ENCODE measurements at places on chromosomes 1 and 21. TPM values are rescaled to one million over a fixed set of nuclear protein-coding genes. Genes with fewer than 3 reads are reported as not detected.

Gene SLC30A2
- total RNA-seq = 0.40 TPM

Gene PALMD
- 0.37 TPM for total RNA-seq

Gene MXRA8
- total RNA-seq = 0.44 TPM

Gene KIF17
- total RNA-seq = 2.7 TPM

Gene TRIM46
- total RNA-seq = 2.4 TPM

Gene LAD1
- total RNA-seq = 1.0 TPM

Gene SLC16A4
- 37.3 TPM for total RNA-seq

Gene HSPG2
- 78.9 TPM for total RNA-seq

Gene REN
- not detected for total RNA-seq

Gene TIAM1
- total RNA-seq = 0.63 TPM

Gene PADI6
- total RNA-seq = not detected

Gene DCST2
- 0.46 TPM for total RNA-seq

Gene INSRR
- not detected for total RNA-seq

Gene TTC24
- not detected for total RNA-seq

Gene HMCN1
- 0.01 TPM for total RNA-seq

Gene NADK
- 43.1 TPM for total RNA-seq

Gene ACTL8
- 1.0 TPM for total RNA-seq

Gene CNIH3
- total RNA-seq = 0.59 TPM

Gene LMOD1
- not detected for total RNA-seq

Gene RNU1-4
- not detected for total RNA-seq

Gene PEX14
- total RNA-seq = 11.0 TPM

Gene HLX
- 4.2 TPM for total RNA-seq

Gene C1QC
- not detected for total RNA-seq

Gene SMG7
- total RNA-seq = 33.3 TPM

Gene LCE1E
- total RNA-seq = not detected

Gene CD84
- not detected for total RNA-seq

Gene TBX19
- total RNA-seq = 0.35 TPM

Gene FCRL5
- 0.03 TPM for total RNA-seq

Gene PARP1
- total RNA-seq = 114 TPM

Gene COL9A2
- total RNA-seq = 0.56 TPM

Gene NDC1
- 21.3 TPM for total RNA-seq

Gene CA6
- total RNA-seq = not detected

Gene AKIRIN1
- 45.8 TPM for total RNA-seq

Gene GLIS1
- total RNA-seq = 0.05 TPM

Gene SLC45A1
- 10.3 TPM for total RNA-seq

Gene PTAFR
- 0.09 TPM for total RNA-seq

Gene KCNT2
- total RNA-seq = 0.03 TPM

Gene OR14A16
- not detected for total RNA-seq

Gene PTPN7
- not detected for total RNA-seq

Gene ANKRD34A
- 0.21 TPM for total RNA-seq

Gene OR6K3
- not detected for total RNA-seq

Gene RUNX3
- 5.7 TPM for total RNA-seq

Gene AMY1B
- not detected for total RNA-seq

Gene RIPK4
- total RNA-seq = 17.9 TPM

Gene RHBDL2
- total RNA-seq = 1.9 TPM

Gene CTSK
- 1.7 TPM for total RNA-seq

Gene UBE2U
- total RNA-seq = not detected

Gene DIO1
- total RNA-seq = not detected

Gene TMIGD3
- not detected for total RNA-seq

Gene RAP1GAP
- total RNA-seq = 11.4 TPM

Gene MAP3K6
- total RNA-seq = 15.2 TPM

Gene TNFRSF4
- not detected for total RNA-seq

Gene MRPS15
- 81.7 TPM for total RNA-seq

Gene MRAP
- total RNA-seq = not detected

Gene PADI2
- 1.1 TPM for total RNA-seq

Measured in A549 treated with Mapracorat at 1 μM for 4 hours (cell line).